Umbilical cord (tissue), 2 donors: ENCODE measurements at places on chromosomes 1 and 21.

- no peak for DNase-seq
Observed at GRCh38 chr1:1302006-1302430, 5.7 kb downstream of the ACAP3 start.

- DNase-seq = no peak
Observed at GRCh38 chr1:112840631-112841624, 115.1 kb downstream of the SLC16A1 start.

DNA sequence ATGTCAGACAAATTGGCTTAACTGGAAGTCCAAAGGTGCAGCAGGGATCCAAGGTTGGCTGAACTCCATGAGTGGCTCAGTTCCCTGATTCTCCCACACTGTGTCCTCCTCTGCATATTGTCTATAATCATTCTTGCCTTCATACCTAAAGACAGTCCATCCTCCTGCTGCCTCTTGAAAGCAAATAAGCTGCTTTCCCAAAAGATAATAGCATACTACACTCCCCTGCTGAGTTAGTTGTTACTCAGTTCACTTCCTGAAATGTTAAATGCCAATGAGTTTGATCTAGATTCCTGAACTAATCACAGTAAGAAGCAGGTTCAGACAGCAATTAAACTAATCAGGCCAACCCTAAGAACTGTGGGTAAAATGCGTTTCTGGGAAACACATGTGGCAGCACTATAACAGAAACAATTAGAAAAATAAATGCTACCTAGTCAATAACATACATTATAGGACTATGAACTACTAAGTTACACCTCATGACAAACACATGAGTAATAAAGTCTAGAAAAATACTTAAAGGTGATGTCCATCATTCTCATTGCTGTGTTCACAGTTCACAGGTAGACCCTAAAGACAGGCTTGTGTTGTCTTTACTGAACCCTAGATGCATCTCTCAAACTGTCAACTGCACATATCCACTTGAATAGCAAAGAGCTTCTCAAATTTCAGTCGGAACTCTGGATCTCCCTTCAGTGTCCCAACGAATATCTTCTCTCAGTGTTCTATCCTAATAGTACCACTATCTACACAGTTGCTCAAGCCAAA is 50.8 kb upstream of the BOLA1 start:
- DNase-seq = peak; percentile 4

- DNase-seq = peak; percentile 65
Observed at GRCh38 chr21:44454747-44455523, at the start of gene LRRC3. Gene LRRC3 (plus strand): TSS chr21:44455510. CDS start chr21:44456645, 1,135 bp downstream.

GRCh38 chr21:38768471-38769063 is 37.2 kb upstream of the ETS2 start:
- peak; percentile 94 for DNase-seq

DNA sequence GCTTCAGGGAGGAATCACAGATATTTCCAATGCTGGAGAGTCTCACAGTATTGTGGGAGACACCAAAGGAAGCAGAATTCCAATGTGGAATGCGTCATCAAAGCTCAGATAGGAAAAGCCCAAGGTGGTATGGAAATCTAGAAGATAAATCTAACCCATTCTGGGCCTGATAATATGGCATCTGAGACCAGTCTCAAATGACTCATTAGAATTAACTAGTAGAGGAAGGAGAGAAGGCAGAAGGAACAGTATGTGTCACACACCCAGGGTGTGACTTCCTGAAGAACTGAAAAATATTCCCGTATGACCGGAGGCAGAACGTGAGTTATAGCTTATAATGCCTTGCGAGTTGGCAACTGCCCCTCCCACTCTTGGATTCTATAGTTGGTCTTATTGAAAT is 499.2 kb downstream of the PLPP3 start:
- DNase-seq = no peak

DNA sequence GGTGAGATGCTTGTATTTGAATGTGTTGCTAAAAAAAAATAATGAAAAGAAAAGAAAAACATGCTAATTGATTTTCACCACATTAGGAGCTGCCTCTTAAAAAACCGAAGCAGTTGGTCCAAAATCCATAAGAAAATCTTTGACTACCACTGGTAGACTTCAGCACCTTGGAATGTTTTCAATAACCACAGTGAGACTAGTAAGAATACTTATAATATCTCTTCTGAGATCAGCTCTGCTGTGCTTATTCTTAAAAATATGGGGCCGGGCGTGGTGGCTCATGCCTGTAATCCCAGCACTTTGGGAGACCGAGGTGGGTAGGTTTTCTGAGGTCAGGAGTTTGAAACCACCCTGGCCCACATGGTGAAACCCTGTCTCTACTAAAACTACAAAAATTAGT is 15.1 kb downstream of the NFYC start:
- no peak for DNase-seq

DNA sequence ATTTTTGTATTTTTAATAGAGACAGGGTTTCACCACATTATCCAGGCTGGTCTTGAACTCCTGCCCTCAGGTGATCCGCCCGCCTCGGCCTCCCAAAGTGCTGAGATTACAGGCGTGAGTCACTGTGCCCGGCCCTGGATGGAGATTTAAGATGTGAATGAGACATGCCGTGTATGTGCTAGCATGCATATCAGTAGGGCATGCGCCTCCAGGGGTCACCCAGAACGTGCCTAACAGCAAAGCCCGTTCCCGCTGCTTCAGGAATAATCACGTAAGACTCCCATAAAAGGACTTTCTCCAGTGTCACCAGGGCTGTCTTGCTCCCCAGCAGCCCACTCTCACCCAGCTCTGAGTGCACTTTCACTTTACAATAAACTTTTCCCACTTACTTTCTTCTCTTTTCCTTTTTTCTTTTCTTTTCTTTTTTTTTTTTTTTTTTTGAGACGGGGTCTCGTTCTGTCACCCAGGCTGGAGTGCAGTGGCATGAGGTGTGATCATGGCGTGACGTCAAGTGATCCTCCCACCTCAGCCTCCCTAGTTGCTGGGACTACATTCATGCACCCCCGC is 46.9 kb upstream of the DISP3 start:
- no peak for DNase-seq

GRCh38 chr1:194078765-194079164 is 892.4 kb upstream of the B3GALT2 start:
- no peak for DNase-seq

GRCh38 chr1:51168936-51169335 is 66.9 kb downstream of the C1orf185 start:
- peak; percentile 57 for DNase-seq

GRCh38 chr1:5267603-5268235 is 613.3 kb downstream of the AJAP1 start:
- no peak for DNase-seq

DNA sequence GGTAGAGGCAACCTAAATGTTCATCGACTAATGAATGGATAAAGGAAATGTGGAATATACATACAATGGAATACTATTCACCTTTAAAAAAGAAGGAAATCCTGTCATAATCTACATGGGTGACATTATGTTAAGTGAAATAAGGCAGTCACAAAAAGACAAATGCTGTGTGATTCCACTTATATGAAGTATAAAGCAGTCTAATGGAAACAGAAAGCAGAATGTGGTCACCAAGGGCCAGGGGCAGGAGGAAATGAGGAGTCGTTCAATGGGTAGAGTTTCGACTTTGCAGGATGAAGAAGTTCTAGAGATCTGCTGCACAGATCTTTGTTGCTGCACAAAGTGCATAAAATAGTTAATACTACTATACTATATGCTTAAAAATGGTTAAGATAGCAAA is 7.8 kb downstream of the DIPK1A start:
- DNase-seq = no peak

DNA sequence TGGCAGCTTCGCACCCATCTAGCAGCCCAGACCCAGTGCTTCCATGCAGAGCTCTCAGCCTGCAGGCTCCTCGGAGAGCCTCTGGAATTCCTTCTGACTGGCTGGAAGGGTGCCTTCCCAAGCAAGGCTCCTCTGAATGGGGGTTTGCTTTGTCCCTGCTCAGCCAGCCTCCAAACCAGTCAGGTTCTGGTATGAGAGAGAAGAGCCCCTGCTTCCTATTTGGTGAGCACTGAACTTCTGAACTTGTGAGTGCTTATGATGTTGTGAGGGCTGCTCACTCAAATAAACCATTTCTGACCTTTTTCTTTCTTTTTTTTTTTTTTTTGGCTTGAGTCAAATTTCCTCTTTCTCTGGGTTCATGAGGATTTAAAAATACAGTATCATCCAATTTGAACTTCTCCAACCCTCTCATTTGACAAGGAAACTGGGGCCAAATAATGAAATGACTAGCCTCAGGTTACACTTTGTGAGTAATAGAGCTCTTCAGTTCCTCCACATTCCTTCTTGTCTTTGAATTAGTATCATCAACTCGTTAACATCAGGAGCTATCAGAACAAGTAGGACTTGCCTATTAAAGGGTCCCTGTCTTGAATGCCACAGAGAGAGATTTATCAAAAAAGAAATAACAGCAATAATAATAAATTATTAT is 39.6 kb downstream of the GFI1 start:
- DNase-seq = peak; percentile 61

GRCh38 chr1:189180057-189180456 is 1297.6 kb downstream of the BRINP3 start:
- peak; percentile 43 for DNase-seq

- DNase-seq = no peak
Observed at GRCh38 chr1:55605155-55605554, 390.0 kb upstream of the USP24 start.

- no peak for DNase-seq
Observed at GRCh38 chr1:14724246-14724645, 125.8 kb downstream of the KAZN start.

DNA sequence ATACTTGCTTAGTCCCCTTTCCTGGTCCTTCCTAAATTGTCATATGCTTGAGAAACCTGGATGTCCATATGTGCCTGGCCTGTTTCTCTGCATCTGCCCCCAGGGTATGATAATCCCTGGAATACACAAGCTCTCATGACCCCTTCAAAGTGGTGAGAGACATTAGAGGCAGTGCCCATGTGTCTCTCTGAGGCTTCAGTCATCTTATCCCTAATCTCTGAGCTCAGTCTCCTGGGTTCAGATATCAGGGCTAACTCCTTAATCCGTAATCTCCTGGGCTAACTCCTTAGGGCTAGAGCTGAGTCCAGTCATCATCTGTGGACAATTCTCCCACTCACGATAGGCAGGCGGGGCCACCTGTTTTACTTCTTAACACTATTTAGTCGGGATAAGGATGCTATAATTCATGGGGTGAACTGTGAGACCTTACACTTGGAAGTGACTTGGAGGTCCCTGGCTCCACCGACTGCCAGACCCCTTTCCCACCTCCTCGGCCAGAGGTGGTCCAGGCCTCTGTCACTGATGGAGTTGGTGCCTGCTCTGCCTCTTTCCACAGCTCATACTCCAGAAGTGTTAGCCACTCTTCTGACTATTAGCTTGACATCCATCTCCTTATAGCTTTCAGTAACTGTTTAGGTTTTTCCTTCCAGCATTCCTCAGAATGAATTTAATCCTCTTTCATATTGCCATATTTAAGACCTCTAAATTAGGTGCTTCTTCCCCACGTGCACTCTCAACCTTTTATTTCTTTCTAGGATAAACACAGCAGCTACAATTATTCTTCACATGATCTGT is 22.7 kb downstream of the CCN1 start:
- no peak for DNase-seq

- no peak for DNase-seq
Observed at GRCh38 chr1:58041621-58042020, 504.9 kb downstream of the OMA1 start.
